AML-193 (cell line): ENCODE measurements at places on chromosomes 4 and X.

- no peak for DNase-seq
Observed at GRCh38 chrX:37776283-37776986, 3.4 kb upstream of the CYBB start.

- no peak for DNase-seq
Observed at GRCh38 chr4:94798808-94799207, 41.1 kb downstream of the BMPR1B start.

DNA sequence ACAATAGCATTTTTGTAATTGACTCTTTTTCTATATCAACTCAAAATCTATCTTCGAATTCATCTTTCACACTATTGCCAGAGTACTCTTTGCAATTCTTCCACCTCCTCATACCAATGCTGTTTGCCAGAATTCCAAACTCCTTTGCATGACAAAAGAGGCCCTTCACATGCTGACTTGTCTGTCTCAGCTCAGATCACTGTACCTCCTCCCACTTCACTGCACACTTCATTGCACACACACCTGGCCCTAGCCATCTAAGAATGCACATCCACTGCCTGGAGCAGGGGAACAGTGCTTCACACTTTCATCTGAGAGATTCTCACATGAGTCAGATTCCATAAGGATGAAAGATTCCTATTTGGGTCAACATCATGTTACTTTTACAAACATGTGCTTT is 56.5 kb downstream of the PRDM5 start:
- no peak for DNase-seq

DNA sequence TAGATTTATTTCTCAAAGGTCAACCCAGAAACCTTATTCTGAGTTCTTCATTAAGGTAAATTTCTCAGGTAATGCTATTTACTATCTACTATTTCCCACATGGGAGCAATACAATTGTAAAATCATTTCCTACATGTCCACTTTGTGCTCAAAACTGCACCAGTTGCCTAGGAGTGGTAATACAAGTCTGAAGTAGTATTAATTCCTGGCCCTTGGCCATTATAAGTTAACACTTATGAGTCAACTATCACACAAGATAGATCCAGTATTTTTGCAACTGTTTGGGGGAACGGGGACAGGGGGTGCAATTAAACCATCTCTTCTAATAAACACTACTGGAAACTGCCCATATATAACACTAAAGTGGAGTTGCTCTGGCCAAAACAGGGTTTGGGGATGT is 48.9 kb downstream of the ACSL4 start:
- no peak for DNase-seq
